ENCODE measurements at places on chromosomes 11 and 22.

GRCh38 chr11:117589063-117589462, 208.0 kb downstream of the DSCAML1 start:
- no peak for DNase-seq

DNA sequence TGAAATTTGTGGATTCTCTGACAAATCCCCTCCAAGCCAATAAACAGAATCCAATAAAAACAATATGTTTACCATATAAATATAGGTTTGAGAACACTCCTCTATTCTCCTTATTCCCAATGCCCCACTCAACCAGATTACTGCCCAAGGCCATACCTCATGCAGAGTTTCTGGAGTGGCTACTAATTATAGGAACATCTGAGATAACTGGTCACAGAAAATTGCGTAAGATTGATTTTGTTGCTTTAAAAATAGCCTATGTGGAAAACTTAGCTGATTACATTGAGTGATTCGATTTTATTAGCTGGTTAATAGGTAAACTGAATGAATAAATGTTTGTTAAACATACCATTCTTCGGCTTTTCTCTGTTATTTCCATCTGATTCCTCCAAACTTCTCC, 48.0 kb downstream of the ME3 start:
- no peak for DNase-seq

DNA sequence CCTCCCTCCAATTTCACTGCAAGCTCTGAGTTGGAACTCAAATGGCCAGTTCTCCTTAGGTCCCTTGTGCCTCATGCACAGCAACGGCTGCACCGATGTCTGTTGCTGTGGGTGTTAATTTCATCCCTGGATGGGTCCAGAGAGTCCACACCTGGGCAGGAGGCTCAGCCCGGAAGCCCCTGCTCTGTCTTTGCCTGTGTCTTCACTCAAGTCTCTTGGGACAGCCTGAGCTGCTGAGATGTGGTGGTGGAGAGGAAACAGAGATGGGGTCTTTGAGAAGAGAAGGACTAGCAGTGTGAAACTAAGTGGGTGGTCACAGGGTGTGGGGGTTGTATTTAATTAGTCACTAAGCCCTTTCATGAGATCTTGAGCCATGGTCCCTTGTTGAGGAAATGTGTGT, 109.3 kb downstream of the NECTIN1 start:
- DNase-seq: no peak

GRCh38 chr11:77322506-77322905, 21.0 kb upstream of the GDPD4 start:
- no peak for DNase-seq

DNA sequence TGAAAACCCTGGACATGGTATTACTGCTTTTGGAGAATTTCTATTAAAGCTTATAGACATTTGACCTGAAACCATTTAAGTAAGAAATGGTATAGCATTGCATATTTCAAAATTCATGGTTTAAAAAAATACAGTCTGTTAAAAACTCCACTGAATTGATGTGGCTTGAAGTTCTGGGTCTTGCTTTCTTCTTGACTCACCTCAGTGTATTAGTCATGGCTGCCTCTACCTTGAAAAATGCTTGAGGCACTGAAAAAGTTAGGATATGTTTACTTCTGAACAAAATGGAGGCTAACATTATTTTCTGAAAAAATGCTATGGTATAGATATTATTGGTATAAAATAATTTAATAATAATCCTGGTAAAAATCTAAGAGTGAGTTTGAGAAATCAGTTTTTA, 349.2 kb downstream of the AASDHPPT start:
- no peak for DNase-seq

DNA sequence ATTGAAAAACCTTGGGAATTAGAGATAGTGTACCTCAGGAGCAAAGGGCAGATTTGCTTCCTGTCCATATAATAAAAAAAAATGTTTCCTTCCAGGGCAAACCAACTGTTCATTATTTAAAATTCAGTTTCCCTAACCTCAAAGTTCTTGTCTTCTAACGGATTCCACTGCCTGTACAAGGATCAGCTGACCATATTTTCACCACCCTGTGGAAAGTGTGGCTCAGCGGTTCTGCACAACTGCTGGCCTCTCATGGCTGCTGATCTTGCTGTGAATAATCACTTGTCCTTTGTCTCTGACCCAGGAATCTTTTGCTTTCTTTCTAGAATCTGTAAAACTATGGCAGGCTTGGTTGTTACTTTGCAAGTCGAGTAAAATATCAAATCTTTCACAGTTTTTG, 1732.5 kb upstream of the RAG2 start:
- DNase-seq: no peak

- no peak for DNase-seq
Measured at GRCh38 chr11:8967184-8967583, 2.9 kb upstream of the TMEM9B start.
